Myocyte (in vitro differentiated cells): ENCODE measurements at places on chromosomes 16 and 17.

DNA sequence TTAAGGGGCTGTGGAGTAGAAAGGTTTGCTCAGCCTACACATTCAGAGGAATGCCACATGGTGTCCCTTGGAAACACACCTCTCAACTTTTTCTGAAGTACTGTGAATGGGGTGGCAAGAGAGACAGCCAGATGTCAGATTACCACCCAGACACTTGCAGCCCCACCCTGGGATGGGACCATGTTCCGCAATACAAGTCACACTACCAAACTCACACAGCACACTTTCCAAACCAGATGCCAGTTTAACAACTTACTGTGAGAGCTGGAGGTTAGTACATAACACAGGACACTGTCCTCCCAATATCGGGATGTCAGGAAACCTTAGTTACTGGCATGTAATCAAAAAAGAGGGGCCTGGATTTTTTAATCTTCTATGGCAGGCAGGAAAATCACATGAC lies 7.9 kb downstream of the USP7 start:
- DNase-seq, result no peak

GRCh38 chr17:19945009-19945626 lies 32.5 kb downstream of the AKAP10 start:
- peak; percentile 6 for DNase-seq

DNA sequence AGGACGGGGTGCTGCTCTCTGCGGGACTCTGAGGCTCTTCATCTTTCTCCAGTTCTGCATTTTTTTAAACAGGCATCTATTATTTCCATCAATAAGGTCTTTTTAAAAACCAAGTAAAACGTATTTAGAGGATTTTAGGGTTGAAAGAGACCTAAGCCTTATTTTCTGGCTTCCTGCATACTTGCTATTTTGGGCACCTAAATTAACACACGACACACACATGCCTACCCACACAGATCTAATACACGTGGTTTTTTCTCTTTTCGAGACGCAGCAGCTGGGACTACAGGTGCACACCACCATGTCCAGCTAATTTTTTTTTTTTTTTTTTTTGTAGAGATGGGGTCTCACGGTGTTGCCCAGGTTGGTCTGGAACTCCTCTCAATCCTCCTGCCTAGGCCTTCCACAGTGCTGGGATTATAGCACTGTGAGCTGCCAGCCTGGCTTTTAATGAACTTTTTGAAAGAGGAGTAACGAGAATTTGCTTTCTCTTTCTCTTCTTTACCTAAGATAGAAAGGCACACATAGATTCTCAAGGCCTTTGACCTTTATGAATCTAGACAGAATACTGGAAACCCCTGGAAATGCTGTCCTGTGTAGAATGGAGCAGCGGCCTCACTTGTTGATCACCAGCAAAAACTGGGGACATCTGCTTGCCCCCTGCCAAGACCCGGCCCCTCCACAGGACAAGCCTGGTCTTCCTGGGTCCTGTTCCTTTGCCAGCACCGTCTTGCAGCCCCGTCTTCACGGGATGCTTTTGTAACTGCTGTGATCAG lies 13.8 kb downstream of the DNAAF8 start:
- DNase-seq, result peak; percentile 13

DNA sequence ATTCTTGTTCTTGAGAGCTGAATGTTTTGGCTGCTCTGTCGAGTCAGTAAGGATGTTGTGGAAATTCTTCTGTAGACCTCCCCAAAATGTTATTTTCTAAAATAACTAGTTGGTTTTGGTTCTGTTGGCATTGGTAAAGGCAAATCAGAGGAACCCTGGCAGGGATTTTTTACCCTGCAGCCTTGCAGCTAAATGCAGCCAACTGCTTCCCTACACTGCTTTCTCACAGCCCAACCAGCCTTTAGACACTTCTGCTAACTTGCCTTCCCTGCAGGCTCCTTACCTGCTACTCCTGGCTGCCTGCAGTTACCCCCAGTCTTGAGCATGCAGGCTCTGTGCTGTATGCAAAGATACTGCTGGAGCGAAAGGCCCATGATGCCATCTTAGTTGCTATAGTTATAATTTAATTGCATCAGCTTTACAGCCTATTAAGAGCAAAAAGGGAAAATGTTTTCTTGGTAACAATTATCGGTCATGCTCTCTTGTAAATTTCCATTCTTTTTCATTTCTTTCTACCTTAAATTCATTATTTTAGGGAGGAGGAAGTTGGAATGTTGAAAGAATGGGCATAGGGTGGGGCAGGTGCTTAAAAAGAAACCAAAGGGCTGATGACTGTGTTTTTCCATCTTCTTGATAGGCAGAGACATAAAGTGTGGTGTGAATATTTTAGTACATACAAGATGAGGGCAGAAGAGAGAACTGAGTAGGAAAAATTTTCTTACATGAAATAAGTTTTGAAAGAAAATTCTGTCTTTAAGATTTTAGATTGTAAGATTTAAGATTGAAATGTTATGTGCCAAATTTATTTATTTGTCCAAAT lies 20.0 kb downstream of the NUP93 start:
- peak; percentile 47 for DNase-seq

GRCh38 chr17:77325577-77326075 lies 184.9 kb downstream of the SEC14L1 start:
- DNase-seq, result peak; percentile 86
